ENCODE measurements at places on chromosomes 6 and 20.
A peak's percentile ranks its signal among the peaks of the same experiment; 100 is the strongest.

- peaks cover 9% of the 10 kb centered on the region for H3K4me1 ChIP-seq
- H3K27me3 ChIP-seq, result peaks cover 3% of the 10 kb centered on the region
- no peak overlapping the region for H3K4me3 ChIP-seq
- no peak overlapping the region for H3K27ac ChIP-seq
- no peaks in the 10 kb centered on the region for H3K36me3 ChIP-seq
Measured at GRCh38 chr6:129500958-129501739, 208.8 kb downstream of the ARHGAP18 start.

DNA sequence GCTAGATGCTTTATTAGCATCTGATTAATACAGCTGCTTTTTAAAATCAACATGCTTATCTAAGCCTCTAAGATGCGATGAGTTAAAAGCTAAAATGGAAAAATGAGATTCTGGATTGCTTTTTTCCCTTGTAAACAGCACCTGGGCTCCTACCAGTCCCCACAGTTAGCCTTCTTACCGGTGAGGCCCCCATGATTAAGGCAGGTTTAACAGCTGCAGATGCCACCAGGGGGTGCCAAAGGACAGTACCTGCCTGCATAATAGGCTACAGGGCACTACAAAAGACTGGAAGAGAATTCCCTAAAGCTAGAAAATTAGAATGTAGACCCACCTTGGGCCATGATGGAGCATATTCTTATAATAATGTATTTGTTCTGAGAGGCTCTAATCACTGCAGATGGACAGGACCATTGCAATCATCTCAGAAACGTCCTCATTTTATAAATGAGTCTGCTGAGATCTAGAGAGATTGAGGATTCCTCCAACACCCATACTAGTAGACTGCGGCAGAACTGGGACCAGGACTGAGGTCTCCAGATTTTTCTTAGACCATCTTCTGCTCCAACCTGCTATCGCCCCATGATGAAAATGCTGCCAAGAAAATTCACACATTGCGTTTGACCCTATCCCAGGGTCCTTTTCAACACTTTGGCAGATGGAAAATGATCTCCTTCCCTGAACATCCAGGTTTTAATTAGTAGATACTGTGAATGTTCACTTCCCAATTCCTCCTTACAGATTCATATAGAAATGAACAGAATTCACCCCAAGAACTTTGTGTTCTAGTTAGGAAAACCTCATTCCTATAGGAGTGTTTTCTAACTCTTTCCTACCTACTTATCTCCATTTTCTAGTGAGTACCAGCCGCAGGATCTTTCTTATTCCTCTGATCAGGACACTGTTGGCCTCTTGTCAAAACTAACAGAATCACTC is 148.8 kb downstream of the RPS12 start:
- H3K27me3 ChIP-seq, result peaks cover 13% of the 10 kb centered on the region
- H3K36me3 ChIP-seq, result no peaks in the 10 kb centered on the region
- H3K4me1 ChIP-seq, result no peaks in the 10 kb centered on the region
- H3K4me3 ChIP-seq, result no peak overlapping the region
- DNase-seq, result peak; percentile 24
- H3K27ac ChIP-seq, result no peak overlapping the region

DNA sequence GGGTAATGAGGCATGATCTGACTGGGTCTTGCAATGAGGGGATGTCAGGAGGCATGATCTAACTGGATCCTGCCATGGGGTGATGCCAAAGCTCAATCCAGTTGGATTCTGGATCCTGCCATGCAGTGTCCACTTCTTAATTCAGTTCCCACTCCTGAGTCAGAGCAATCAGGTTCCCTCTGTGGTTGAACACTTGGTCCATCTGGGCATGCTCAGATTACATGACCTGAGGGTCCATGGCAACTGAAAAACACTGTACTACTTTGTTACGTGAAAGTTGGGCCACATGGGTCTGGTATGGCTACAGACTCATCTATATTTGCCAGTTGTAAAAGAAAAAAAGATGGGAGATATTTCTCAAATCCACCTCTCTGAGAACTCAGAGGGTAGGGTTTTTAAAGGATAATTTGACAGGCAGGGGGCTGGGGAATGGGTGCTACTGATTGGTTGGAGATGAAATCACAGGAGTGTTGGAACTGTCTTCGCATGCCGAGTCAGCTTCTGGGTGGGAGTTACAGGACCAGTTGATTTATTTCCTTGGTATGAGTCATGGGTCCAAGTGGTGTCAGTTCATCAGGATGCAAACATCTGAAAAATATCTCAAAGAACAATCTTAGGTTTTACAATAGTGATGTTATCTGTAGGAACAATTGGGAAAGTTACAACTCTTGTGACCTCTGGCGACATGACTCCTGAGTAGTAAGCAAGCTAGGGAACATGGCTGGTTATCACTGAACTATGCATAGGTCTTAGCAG is 21.6 kb downstream of the C6orf163 start:
- peaks cover 18% of the 10 kb centered on the region for H3K36me3 ChIP-seq
- no peaks in the 10 kb centered on the region for H3K27me3 ChIP-seq
- no peak overlapping the region for H3K27ac ChIP-seq
- no peak overlapping the region for H3K4me3 ChIP-seq

DNA sequence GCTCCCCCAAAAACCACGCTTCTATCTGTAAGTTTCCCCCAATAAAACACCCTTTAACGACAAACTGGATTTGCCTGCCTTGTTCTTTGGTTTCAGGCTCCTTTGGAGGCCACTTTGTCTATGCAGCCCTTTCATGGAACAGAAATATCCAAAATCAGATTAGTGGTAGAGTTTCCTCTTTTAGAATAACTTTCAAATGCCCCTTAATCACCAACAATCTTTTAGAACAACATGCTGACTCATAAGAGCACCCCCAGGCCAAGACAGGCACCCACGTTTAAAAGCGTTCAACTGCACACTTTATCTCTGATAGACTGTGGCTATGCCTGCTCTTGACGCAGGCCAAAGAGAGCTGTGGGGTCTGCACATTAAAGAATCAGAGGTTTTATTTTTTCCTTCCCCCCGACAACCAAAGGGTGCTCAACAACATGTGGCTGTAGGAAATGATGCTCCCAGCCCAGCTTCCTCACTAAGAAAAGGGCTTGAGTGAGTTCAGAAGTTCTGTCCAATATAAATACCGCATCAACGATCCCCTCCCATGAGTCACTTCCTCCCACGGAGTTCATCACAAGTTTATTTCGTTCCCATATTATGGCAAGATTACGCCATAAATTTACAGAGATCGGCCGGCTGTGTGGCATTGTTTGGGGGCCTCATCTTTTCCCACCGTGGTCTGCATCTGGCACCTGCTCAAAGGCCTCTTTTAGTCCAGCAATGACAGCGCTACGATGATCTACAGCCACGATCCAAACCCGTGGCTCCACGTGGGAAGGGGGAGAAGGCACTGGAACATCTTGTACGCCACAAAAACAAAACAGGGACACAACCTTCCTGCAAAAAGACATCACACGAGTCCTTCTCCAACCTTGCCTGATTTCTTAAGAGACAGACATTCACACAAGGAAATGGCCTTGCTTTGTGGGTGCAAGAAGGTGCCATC is 88.8 kb upstream of the NFATC2 start:
- H3K36me3 ChIP-seq, result no peaks in the 10 kb centered on the region
- H3K27me3 ChIP-seq, result peaks cover 22% of the 10 kb centered on the region

DNA sequence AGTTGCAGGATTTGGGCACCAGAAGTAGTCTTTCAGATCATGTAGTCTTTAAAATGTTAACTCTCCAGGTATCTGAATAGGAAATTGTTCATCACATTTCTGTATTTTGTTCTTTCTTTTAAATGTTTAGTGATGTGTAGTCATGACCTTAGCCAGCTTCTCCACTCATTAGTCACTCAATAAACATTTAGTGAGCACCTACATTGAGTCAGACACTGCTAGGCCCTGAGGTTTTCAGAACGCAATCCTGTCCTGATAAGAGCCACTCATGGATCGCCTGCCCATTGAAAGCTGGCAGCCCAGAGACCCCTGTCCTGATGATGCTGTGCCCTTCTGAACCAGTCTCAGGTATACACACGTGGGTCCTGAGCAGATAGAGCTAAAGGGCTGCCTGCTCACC is 163.4 kb upstream of the HEY2 start:
- H3K27me3 ChIP-seq, result peaks cover 18% of the 10 kb centered on the region
- H3K27ac ChIP-seq, result no peak overlapping the region
- DNase-seq, result no peak
- no peaks in the 10 kb centered on the region for H3K4me1 ChIP-seq

DNA sequence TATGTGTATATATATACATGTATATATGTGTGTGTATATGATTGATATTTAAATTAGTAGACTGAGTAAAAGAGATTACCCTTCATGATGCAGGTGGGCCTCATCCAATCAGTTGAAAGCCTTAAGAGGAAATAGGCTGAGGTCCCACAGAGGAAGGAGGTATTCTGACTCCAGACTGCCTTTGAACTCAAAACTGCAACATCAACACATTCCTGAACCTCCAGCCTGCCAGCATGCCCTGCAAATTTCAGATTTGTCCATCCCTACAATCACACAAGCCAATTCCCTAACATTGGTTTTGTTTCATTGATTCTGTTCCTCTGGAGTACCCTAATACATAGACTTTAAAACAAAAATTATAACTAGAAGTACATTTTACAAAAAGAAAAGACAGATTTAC is 22.9 kb downstream of the SPINT4 start:
- H3K27me3 ChIP-seq, result peaks cover 8% of the 10 kb centered on the region
- H3K4me3 ChIP-seq, result no peak overlapping the region
- H3K4me1 ChIP-seq, result no peaks in the 10 kb centered on the region
- H3K27ac ChIP-seq, result no peak overlapping the region
- DNase-seq, result no peak

DNA sequence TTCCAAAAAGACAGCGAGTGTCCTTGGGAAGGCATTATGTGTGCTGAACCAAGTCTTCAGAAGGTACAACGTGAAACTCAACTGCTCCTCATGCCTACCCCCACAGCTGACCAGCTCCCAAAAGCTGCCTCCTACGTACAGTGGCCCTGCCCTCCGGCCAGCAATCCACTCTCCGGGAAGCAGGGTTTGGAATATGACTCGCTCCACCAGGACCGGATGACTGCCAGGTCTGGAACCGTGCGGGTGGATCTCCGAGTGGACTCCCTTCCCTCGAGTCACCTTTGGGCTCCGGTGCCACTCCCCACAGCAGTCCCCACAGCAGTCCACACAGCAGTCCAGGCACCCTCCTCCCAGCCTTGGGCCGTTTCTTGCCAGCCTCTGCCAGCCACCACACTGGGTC is 4.3 kb downstream of the ZBTB46 start:
- peaks cover 22% of the 10 kb centered on the region for H3K27me3 ChIP-seq
- DNase-seq, result no peak
- H3K27ac ChIP-seq, result no peak overlapping the region
- peaks cover 13% of the 10 kb centered on the region for H3K4me1 ChIP-seq
- peaks cover 5% of the 10 kb centered on the region for H3K36me3 ChIP-seq

- DNase-seq, result no peak
- no peak overlapping the region for H3K27ac ChIP-seq
- H3K4me3 ChIP-seq, result no peak overlapping the region
- no peaks in the 10 kb centered on the region for H3K27me3 ChIP-seq
Measured at GRCh38 chr20:10618611-10619245, 55.1 kb downstream of the JAG1 start.

DNA sequence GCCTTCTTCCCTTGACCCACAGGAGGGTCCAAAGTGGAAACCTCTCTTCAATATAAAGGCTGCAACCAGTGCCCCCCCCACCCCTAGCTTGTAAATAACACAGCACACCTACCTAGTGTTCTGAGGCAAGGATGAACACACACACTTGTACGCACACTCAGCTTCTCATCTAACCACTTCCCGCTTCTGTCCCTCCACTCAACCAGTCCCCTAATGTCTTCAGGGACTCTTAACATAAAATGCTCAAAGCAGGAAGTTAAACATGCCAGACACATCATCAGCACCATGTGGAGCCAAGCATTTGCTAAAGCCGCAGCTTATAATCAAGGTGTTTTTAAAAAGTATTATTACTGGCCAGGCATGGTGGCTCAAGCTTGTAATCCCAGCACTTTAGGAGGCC is 35.3 kb downstream of the FOXQ1 start:
- no peak for DNase-seq
- no peak overlapping the region for H3K27ac ChIP-seq
- no peaks in the 10 kb centered on the region for H3K4me1 ChIP-seq
- peaks cover 31% of the 10 kb centered on the region for H3K36me3 ChIP-seq
- H3K4me3 ChIP-seq, result no peak overlapping the region
- peaks cover 17% of the 10 kb centered on the region for H3K27me3 ChIP-seq

GRCh38 chr20:31694842-31695593 is 27.6 kb downstream of the BCL2L1 start:
- H3K27me3 ChIP-seq, result no peaks in the 10 kb centered on the region
- no peak for DNase-seq
- H3K4me3 ChIP-seq, result no peak overlapping the region
- peak overlapping the region; percentile 78 for H3K27ac ChIP-seq
- peaks cover 75% of the 10 kb centered on the region for H3K4me1 ChIP-seq

DNA sequence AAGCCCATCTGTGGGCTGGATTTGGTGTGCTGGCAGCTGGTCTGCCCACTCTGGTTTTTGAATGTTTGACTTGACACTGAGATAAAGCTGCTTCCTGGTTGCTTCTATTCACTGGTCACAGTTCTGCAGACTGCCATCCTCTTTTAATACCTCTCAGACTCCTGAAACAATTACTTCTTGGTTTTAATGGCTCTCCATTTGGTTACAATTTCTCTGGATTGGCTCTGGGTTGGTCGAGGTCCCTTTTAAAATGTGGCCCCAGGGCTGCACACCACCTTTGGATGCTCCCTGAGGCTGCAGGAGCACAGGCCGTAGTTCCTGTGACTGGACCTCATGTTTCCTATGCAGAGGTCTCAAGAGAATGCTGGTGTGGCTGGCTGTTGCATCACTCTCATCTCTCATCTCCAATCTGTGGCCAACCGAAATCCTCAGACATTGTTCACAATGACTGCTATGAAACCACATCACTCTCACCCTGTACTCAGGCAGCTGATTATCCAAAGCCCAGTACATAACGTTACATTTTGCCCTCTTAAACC is 98.5 kb downstream of the INSM1 start:
- peaks cover 17% of the 10 kb centered on the region for H3K4me1 ChIP-seq
- peaks cover 47% of the 10 kb centered on the region for H3K36me3 ChIP-seq
- no peak overlapping the region for H3K27ac ChIP-seq
- no peaks in the 10 kb centered on the region for H3K27me3 ChIP-seq
- H3K4me3 ChIP-seq, result no peak overlapping the region
- no peak for DNase-seq

- DNase-seq, result no peak
- H3K36me3 ChIP-seq, result peaks cover 7% of the 10 kb centered on the region
- no peak overlapping the region for H3K27ac ChIP-seq
- no peaks in the 10 kb centered on the region for H3K27me3 ChIP-seq
Measured at GRCh38 chr20:33431797-33432381, 11.7 kb downstream of the SNTA1 start.

DNA sequence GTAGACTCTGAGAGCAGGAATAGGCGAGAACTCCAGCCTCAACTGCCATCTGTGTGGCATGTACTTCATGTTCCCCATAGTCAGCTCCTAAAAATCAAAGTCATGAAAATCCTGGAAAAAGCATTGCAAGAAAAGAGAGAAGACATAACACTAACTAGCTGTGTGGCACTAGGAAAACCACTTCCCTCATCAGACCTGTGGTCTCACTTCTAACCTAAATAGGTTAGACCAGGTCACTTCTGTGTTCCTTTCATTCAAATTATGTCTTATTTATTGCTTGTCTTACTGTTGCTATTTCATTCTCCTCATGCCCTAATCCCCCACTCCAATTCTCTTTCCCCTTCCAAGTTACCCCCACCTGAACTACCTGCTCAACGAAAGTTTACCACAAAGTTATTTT is 70.2 kb downstream of the TNFRSF21 start:
- H3K36me3 ChIP-seq, result no peaks in the 10 kb centered on the region
- H3K27me3 ChIP-seq, result no peaks in the 10 kb centered on the region
- no peak overlapping the region for H3K27ac ChIP-seq
- H3K4me1 ChIP-seq, result peaks cover 13% of the 10 kb centered on the region
- no peak for DNase-seq

- H3K27ac ChIP-seq, result no peak overlapping the region
- H3K4me1 ChIP-seq, result no peaks in the 10 kb centered on the region
- peaks cover 4% of the 10 kb centered on the region for H3K27me3 ChIP-seq
- DNase-seq, result no peak
- no peak overlapping the region for H3K4me3 ChIP-seq
Measured at GRCh38 chr6:88062376-88062775, 14.7 kb downstream of the SPACA1 start.
